Activated T-cell treated with anti-CD3 and anti-CD28 coated beads, Interleukin-2, amount 50 U/mL, for 72 hours (primary cell): ENCODE measurements at places on chromosomes 7 and 10.

DNA sequence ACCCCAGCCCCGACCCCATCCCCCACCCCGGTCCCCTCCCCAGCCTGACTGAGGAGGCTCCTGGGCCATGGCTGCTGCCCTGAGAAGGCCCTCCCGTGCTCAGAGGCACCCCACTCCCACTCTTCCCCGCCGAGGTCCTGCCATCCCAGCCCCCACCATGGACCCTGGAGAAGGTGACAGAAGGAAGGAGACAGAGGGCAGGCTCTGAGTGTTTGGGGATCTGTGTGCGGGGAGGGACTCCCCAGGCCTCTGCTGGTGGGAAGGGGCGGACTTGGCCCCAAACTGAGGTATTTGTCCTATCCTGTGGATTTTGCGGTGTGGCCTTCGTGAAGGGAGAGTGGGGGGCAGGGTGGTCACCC lies 53.4 kb downstream of the PWWP2B start:
- DNase-seq = no peak

- DNase-seq = no peak
These were observed 276.7 kb downstream of the KIF20B start for GRCh38 chr10:89978081-89978480.

DNA sequence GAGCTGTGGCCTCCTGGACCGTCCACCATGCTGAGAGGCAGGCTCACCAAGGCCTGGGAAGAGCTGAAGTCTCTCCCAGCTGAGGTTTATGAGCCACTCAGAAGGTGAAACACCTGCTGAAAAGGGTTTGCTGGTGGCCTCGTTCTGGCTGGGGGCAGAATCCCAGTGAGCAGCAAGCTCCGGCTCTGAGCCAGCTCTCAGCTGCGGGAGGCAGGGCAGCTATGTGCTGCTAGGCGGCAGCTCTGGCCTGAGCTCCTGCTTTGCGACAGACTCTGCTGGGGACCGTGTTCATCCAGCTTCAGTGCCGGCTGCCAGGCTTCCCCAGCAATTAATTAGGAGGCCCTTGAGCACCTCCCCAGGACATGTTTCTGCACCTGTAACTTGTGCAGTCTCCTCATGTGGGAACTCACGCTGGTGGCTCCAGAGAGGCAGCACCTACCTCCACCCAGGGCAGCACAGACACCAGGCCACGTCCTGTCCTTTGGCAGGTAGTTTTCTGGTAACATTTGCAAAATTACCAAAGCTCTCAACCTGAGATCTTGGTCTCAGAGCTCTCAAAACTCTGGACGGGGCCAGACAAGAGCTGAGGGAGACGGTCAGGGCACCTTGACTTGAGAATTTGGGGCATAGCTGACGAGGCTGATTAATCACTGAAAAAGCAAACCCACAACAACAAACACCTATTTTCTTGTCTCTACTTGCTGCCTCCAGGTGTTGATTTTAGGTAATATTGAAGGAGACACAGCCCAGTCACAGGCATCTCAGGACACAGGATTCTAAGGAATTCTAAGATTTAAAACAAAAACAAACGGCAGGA lies 185.0 kb downstream of the TCERG1L start:
- no peak for DNase-seq

- DNase-seq = no peak
These were observed 349.8 kb downstream of the PHTF2 start for GRCh38 chr7:78148166-78148894.

GRCh38 chr10:15879663-15880062 lies 19.4 kb upstream of the MINDY3 start:
- DNase-seq = no peak
